Muscle of back (tissue), 13 donors: ENCODE measurements at places on chromosomes 6 and 20.

DNA sequence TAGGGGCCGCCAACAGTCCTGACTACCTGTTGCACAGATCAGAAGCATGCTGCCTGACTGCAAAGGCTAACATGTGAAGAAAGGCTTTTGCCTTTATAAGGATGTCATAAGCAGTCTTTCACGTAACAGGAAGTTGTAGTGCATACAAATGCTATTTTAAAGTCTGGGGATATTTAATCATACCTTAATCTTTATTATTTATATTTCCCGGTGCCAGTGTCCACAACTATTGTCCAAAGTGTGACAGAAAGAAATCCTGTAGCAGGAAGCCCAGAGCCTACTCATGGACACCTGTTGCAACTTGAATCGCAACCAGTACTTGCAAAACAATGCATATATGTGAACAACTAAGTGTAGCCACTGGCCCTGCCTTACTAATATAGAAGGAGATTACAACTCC, 235.8 kb downstream of the ALDH8A1 start:
- no peak for DNase-seq

DNA sequence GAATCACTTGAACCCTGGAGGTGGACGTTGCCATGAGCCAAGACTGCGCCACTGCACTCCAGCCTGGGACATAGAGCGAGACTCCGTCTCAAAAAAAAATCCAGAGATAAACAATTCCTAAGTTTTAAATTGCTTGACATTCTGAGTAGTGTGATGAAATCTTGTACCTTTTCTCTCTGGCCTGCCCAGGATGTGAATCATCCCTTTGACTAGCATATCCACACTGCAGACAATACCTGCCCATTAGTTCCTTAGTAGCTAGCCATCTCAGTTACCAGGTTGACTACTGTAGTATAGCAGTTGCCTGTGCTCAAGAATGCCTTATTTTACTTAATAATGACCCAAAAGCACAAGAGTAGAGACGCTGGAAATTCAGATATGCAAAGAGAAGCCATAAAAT, 2.8 kb downstream of the ZFP57 start:
- no peak for DNase-seq

GRCh38 chr6:17966451-17966850, 21.0 kb downstream of the KIF13A start:
- no peak for DNase-seq

- no peak for DNase-seq
Observed at GRCh38 chr6:146851837-146852236, 253.1 kb downstream of the ADGB start.

GRCh38 chr20:4100679-4101078, 85.3 kb upstream of the RNF24 start:
- no peak for DNase-seq

DNA sequence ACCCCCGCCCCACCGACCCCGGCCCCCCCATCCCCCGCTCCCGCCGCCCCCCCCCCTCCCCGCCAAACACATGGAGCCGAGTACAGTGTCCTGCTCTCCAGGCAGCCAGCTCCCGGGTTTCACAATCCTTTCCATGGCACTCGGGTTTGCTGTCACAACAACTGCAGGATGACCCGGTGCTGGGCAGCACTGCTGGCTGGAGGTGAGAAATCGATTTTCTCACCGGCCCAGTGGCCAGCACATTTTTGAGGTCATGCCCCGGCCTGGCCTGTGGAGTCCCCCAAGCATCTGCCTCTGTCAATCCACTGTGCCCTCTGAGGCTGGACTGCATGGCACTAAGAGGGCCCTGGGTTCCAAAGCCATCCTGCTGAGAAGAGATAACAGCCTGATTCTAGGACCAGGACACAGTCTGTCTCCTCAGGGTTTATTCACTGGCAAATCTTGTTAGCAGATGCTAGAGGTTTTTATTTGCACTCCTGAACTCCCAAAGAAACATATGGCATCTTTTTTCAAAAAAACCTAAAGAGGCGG, 129.5 kb downstream of the NFATC2 start:
- peak; percentile 58 for DNase-seq

GRCh38 chr6:52523378-52524142, 53.3 kb downstream of the TRAM2 start:
- DNase-seq, result no peak

GRCh38 chr20:63980317-63980805, 571 bp upstream of the PRPF6 start:
- no peak for DNase-seq

DNA sequence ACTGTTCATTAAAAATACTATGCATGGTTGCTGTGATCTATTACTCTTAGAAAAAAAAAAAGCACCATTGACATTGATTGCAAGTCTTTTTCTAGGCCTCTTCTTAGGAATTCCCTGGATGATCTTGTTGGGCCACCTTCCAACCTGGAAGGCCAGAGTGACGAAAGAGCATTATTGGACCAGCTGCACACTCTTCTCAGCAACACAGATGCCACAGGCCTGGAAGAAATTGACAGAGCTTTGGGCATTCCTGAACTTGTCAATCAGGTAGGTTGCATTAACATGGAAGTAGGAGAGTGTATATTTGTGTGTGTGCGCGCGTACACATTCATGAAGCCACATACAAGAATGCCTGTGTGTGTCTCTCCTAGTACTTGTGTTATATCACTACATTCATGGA, 140.4 kb downstream of the NCOA3 start:
- DNase-seq, result no peak

GRCh38 chr20:1334761-1335160, 5.8 kb upstream of the SDCBP2 start:
- no peak for DNase-seq

GRCh38 chr6:154080461-154081189, 41.6 kb downstream of the OPRM1 start:
- DNase-seq, result peak; percentile 49
